ENCODE measurements at places on chromosomes 16 and 17.

DNA sequence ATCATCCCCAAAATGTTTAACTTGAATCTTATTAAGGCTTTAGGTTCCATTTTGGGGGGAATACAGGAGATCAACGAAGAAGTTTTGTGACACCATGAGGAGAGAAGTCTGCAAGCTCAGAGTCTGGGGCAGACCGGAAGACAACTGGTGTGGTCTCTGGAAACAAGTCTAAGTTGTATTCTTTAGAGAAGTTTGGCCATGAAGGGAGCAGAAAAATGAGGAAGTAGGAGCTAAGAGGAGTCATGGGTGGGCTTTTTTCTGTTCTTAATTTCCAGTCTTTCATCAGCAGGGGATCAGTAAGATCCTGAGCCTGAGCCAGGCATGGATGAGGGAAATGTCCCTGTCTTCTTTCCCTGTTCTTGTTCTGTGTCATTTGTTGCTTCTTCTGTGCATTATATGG, 35.8 kb upstream of the NF1 start:
- no peak for DNase-seq

GRCh38 chr17:76523084-76524037, 14.1 kb downstream of the CYGB start:
- DNase-seq: peak; percentile 63

- DNase-seq: no peak
Measured at GRCh38 chr16:21713549-21714368, 50.0 kb downstream of the OTOA start.

DNA sequence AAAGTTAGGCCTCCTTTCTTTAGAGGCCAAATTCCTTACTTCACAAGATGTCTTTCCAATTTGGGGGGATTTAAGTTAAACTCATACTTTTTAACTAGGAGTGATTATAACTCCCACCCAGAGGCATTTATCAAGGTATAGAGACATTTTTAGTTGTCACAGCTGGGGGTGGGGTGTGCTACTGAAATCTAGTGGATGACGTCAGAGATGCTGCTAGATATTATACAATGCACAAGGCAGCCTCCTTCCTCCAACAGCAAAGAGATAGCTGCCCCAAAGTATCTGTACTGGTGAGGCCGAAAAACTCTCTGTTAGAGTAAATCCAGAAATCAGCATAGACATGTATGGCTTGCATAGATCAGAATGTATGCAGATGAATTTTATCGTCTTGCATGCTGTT, 324.0 kb downstream of the HS3ST4 start:
- DNase-seq: no peak

DNA sequence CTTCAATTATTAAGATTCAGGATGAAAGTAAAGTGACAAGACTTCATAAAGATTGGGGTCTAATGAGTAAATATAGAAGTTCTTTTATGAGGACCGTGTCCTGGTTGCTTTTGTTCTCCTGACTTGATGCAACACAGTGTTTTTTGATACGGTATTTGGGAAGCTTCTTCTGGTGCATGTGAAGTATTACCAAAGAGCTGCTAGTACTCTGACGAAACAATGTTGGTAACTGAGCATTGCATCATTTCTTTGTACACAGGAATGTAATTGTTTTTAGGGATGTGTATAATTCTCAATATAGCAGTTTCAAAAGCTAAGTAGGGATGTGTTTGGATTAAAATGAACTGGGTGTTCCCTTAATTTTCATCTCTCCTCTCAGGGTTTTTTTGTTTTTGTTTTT, 15.9 kb downstream of the KPNB1 start:
- DNase-seq: no peak

GRCh38 chr17:78971756-78972506, 7.8 kb downstream of the LGALS3BP start:
- no peak for DNase-seq

GRCh38 chr17:57368637-57369336, 112.5 kb downstream of the MSI2 start:
- no peak for DNase-seq

Data from SW480 (cell line).